ENCODE measurements at places on chromosomes 11 and 22. TPM values are rescaled to one million over a fixed set of nuclear protein-coding genes. Genes with fewer than 3 reads are reported as not detected.

GRCh38 chr11:47215366-47215910 is 664 bp downstream of the DDB2 start:
- DNase-seq: no peak

OR52H1 gene
- not detected for polyA plus RNA-seq

HEPACAM gene
- polyA plus RNA-seq: not detected

- DNase-seq: no peak
These were observed 117.8 kb downstream of the NAT10 start for GRCh38 chr11:34223021-34223813.

SLC17A6 gene
- polyA plus RNA-seq: not detected

GRCh38 chr11:68122936-68123539 is 1.9 kb upstream of the CHKA start:
- DNase-seq: no peak

DNA sequence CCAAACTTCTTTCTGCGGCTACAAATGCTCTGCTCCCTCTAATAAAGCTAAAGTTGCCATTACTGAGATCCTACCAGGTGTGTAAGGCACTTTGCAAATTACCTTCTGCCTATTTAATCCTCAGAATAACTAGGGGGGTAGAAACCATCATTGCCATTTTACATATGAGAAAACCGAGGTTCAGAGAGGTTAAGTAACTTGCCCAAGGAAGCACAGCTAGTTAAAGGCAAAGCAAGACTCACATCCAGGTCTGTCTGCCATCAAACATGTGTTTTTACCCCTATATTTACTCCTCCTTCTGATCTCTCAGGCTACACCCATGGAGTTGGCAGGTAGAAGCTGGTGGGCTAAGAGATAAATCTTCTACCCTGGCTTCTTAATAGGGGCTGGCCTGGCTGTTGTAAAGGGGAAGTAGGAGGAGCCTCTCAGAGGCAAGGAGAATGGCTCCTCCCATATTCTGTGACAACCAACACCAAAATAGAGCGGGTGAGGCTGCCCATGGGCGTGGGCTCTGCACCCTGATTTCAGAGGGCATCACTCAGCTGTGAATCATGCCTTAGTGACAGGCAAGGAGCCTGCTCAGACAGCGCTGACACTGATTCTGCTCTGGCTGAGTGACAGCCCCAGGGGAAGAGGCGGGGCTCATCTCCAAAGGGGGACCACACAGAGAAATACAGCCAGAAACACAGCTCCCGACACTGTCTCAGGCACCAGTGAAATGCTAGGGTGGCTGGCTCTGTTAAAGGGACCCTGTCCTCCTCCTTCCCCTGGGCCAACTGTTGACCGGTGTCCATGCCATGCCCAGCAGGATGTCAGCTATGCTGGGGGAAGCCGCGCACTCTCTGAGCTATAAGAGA is 106.8 kb downstream of the ABTB2 start:
- peak; percentile 72 for DNase-seq

Measured in CD4-positive, alpha-beta memory T cell (primary cell).